ENCODE measurements at places on chromosomes 4 and X. TPM values are rescaled to one million over a fixed set of nuclear protein-coding genes. Genes with fewer than 3 reads are reported as not detected.
A peak's percentile ranks its signal among the peaks of the same experiment; 100 is the strongest.

DNA sequence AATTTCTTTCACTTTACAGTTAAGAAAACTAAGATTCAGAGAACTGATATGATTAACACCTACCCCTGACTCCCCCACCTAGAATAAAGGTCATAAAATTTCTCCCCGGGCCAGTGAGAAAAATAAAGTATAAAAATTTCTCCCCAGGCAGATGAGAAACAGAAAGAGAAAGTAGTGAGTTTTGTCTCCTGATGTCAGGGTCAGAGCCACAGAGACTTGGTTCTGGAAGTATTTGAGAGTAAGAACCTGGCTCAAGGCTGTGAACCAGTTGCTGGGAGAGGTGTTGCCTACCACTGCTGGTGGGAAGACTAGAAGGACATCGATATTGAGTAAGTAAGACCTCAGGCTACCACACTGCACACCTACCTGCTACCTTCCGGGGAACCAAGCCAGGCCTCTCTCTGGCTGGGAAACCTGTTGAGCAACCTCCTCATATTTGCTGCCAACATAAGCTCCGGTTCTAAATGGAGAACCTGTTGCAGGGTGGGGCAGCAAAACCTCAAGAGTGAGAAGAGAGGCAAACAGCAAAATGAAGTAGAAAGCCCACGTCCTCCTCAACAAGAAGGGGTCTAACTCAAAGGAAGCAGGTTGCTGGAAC, 104.2 kb upstream of the PUDP start:
- DNase-seq, result no peak

- DNase-seq, result no peak
Observed at GRCh38 chrX:96752781-96753180, 68.1 kb downstream of the DIAPH2 start.

ZNF674 gene
- 1.5 TPM for polyA plus RNA-seq

LINC00632 gene
- 0.06 TPM for polyA plus RNA-seq

DNA sequence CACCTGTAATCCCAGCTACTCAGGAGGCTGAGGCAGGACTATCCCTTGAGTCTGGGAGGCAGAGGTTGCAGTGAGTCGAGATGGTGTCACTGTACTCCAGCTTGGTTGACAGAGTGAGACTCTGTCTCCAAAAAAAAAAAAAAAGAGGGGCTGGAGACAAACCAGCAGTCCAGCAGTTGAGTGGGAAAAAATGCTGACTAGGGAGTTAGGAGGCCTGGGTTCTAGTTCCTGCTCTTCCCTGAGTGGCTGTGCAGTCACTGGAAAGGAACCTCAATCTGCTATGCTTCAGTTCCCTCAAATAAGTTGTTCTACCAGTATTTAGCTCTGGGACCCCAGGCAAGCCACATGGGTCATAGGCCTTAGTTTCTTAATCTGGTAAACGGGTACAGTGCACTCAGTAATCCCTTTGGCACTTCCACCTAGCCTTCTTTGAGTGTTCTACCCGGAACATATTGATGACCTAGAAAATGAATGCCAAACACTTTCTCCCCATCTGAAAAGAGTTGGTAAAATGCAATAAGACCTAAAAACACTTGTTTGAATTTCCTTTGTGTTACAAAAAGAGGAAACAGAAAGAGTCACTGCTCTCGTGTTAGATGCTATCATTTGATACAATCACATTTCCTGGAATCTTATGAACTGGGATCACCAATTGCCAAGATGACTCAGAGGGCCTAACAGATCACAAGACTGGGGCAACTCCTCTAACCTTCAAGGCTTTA, 99.3 kb upstream of the EGFL6 start:
- DNase-seq, result no peak

- DNase-seq, result no peak
Observed at GRCh38 chr4:82777857-82778525, 20.6 kb downstream of the SCD5 start.

ALAS2 gene
- 0.03 TPM for polyA plus RNA-seq

DNA sequence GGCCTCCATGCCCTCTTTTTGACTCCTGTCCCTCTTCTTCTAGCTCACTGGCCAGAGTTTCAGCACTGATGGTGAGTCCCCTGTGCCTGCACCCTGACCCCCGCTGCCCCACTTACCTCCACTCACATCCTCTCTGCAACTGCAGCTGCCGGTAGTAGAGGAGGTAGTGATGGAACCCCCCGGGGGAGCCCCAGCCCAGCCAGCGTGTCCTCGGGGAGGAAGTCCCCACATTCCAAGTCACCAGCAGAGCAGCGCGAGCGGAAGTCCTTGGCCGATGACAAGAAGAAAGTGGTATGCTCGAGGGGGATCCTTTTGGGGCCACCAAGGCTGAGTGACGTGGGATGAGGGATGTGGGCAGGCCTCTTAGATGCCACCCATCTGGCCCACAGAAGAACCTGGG, 5.8 kb downstream of the ARAF start:
- DNase-seq, result no peak

- DNase-seq, result no peak
Observed at GRCh38 chr4:83905952-83906351, 370.0 kb downstream of the GPAT3 start.

GRCh38 chr4:153486281-153487151, 20.4 kb downstream of the TMEM131L start:
- DNase-seq, result no peak

RASSF6 gene
- polyA plus RNA-seq, result not detected

KDR gene
- 4.5 TPM for polyA plus RNA-seq

PGAM4 gene
- polyA plus RNA-seq, result 0.04 TPM

- DNase-seq, result no peak
Observed at GRCh38 chr4:121140716-121141460, 23.2 kb downstream of the TNIP3 start.

DNA sequence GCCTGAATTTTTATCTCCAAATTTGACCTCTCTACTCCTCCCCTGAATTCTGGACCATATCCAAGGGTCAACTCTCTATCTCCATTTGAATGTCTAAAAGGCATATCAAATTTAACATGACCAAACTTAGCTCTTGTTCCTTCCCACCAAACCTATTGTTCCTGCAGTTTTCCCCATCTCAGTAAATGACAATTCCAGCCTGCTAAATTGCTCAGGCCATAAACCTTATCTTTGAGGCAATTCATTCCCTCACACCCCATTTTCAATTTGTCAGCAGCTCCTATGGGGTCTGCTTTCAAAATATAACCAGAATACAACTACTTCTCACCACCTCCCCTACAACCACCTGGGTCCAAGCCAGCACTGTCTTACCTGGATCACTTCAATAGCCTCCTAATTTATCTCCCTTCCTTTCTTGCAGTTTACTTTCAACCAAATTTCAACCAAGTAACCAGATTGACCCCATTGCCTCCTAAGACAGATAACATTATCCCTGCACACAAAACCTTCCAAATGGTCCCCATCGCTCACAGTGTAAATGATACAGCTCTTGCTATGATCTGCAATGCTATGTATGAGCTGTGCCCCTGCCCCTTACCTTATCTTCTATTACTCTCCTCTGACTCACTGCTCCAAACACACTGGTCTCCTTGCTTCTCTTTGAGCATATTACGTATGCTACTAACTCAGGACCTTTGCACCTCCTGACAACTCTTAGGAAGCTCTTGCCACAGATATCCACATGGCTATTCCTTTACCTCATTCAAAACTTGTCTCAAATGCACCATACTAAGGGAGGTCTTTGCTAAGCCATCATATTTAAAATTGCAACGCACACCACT, 66.0 kb downstream of the CAMK2D start:
- no peak for DNase-seq

- DNase-seq, result no peak
Observed at GRCh38 chr4:148346657-148347056, 95.6 kb downstream of the NR3C2 start.

DNA sequence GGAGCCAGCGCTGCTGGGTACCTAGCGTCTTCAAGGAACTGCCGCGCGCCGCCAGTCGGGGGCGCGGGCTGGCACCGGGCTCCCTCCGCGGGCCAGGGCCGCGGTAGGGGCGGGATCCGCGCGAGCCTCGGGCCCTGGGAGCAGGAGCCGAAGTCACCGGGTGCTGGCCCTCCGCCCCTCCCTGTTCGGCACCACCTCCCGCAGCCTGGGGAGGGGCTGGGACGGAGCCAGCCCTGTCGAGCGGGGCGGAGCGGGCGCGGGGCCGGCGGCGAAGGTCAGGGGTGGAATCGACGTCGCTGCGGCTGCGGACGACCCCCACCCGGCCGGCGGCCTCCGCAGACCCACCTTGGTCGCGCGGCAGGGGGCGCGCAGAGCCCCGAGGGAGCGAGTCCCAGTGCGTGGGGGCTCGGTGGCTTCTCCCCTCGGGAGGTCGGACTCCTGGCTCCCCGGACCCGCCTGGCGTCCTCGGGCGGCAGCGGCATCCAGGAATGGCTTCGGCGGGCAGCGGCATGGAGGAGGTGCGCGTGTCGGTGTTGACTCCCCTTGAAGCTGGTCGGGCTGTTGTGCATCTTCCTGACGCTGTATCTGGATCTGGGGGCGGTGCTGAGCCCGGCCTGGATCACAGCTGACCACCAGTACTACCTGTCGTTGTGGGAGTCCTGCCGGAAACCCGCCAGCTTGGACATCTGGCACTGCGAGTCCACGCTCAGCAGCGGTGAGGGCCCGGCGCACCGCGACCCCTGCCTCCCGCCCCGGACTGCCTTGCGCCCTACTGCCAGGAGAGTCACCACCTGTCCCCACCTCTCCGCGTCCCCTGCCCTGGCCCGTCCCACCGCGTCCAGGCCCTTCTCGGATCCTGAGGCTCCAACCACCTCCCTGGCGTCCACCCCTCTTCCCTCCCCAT, 50.5 kb upstream of the FAM47C start:
- DNase-seq, result no peak

- peak; percentile 47 for DNase-seq
Observed at GRCh38 chr4:180059216-180059881, 2183.9 kb upstream of the TENM3 start.

- no peak for DNase-seq
Observed at GRCh38 chr4:150098214-150098613, 20.0 kb downstream of the DCLK2 start.

- DNase-seq, result no peak
Observed at GRCh38 chr4:18401425-18401824, 379.9 kb upstream of the LCORL start.

- DNase-seq, result no peak
Observed at GRCh38 chrX:46710425-46710824, 48.5 kb downstream of the SLC9A7 start.

DNA sequence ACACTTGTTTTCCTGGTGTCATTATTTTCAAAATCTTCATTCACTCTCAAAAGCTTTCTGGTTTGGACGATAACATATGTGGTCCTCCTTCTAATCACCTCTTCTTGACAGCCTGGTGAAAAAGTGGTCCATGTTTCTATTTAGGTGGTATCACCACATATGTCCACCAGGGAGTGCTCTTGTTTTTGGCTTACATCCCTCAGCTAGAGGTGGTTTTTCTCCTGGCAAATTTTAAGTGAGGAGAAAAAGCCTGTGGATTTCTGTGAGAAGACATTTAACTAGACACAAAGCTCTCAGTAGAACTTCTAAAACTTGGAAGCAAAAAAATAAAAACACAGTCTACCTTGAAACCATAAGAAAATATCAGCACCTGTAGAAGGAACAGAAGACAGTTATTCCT, 58.0 kb upstream of the FRMPD4 start:
- DNase-seq, result no peak

RAB9B gene
- polyA plus RNA-seq, result 4.2 TPM

- DNase-seq, result no peak
Observed at GRCh38 chrX:149363965-149364364, 141.1 kb downstream of the IDS start.

- no peak for DNase-seq
Observed at GRCh38 chrX:19785647-19786046, 101.8 kb downstream of the SH3KBP1 start.

GRCh38 chr4:45897946-45898585, 225.8 kb downstream of the GABRG1 start:
- DNase-seq, result no peak

GRCh38 chrX:40867352-40867751, 132.0 kb upstream of the MED14 start:
- DNase-seq, result no peak

GRCh38 chr4:157840034-157840433, 332.8 kb downstream of the GASK1B start:
- no peak for DNase-seq

- no peak for DNase-seq
Observed at GRCh38 chr4:75015627-75016026, 82.7 kb downstream of the PARM1 start.

GRCh38 chrX:76155786-76156185, 17.1 kb upstream of the PBDC1 start:
- DNase-seq, result no peak

PLAC1 gene
- polyA plus RNA-seq, result 0.13 TPM

- no peak for DNase-seq
Observed at GRCh38 chrX:38654302-38654701, 93.0 kb downstream of the TSPAN7 start.

DNA sequence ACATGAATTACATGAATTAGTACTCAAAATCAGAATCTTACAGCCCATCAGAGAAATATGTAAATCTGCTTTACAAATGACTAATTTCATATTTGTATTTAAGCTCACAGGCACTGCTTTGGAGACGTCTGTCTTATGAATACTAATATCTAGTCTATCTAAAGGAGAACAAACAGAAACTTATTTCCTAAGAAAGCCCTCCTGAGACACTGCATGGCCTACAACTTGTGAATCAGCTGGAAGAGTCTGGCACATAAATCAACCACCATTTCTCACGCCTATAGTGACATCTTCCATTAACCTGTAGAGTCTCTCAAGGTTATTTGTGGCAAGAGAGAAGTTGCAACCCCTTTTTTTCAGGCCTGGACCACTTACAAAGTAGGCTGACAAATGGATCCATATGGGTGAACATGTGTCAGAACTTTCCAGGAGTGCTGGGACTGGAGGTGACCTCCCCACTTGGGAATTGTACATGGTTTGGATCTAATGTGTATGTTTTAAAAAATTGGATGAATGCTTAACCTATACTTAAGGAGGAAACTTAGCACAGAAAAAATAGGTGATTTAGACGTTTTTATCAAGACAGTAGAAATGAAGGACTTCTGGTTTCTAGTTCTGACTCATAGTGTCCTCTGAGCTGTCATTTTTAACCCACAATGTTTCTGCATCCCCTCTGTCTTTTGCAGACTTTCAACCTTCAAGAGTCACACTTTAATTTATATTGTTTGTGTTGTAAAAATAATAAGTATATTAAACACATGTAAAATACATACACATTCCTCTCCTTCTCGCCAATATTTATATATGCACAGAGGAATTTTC, 83.2 kb upstream of the ARHGAP24 start:
- no peak for DNase-seq

- DNase-seq, result peak; percentile 49
Observed at GRCh38 chr4:3407930-3408792, 33.6 kb upstream of the HGFAC start.

PSAPL1 gene
- not detected for polyA plus RNA-seq

GLRA2 gene
- polyA plus RNA-seq, result not detected

ETDB gene
- not detected for polyA plus RNA-seq

DNA sequence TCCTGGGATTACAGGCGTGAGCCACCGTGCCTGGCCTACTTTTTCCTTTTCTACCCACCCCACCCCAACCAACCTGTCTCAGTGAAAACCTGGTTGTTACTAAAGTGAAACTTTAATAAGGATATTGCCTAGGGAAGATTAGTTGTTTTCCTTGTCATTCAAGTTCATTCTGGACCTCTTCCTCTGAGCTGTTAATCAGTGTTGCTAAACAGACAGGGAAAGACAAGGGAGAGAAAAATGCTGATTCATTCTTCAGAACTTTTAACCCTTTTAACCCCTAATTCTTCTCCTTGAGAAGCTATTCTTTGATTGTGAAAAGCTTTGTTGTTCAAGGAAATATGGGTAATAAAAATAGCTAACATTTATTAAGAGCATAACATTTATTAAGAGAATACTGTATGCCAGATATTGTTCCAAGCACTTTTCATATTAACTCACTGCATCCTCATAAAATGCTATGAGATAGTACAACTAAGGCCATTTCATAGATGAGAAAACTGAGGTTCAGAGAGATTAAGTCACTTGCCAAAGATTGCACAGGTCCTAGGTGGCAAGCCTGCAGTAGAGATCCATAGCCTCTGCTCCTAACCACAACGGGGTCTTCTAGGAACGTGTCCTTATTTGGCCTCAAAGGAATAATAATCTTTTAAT, 34.8 kb downstream of the OSTC start:
- no peak for DNase-seq

Measured in psoas muscle (tissue), 8 donors.